Effector memory CD4-positive, alpha-beta T cell (primary cell): ENCODE measurements at places on chromosomes 1 and 21.

- no peak for DNase-seq
Measured at GRCh38 chr1:184291701-184292100, 95.1 kb upstream of the C1orf21 start.

- peak; percentile 16 for DNase-seq
Measured at GRCh38 chr1:68116643-68117235, 66.3 kb upstream of the DIRAS3 start.

GRCh38 chr1:41777695-41778094, 141.0 kb downstream of the HIVEP3 start:
- no peak for DNase-seq

DNA sequence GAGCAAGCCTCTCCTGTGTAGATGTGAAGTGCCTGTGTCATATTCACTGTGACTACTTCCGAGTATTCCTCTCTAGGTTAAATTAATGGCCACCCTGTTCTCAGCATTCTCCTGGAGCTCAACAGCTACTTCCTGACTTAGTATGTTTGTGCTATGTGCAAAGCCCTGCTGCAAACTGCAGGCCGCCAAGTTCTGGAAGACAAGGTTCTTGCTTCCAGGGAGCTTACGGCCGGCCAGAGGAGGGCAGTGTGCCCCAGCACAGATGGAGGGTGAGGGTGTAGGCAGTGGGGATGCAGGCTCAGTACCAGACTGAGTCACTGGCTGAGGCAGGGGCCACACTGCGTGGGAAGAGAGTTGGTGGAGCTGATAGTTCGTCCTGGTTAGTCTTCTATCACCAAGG, 43.2 kb downstream of the ELK4 start:
- no peak for DNase-seq

GRCh38 chr1:29259802-29260441, 23.6 kb downstream of the PTPRU start:
- DNase-seq = no peak

DNA sequence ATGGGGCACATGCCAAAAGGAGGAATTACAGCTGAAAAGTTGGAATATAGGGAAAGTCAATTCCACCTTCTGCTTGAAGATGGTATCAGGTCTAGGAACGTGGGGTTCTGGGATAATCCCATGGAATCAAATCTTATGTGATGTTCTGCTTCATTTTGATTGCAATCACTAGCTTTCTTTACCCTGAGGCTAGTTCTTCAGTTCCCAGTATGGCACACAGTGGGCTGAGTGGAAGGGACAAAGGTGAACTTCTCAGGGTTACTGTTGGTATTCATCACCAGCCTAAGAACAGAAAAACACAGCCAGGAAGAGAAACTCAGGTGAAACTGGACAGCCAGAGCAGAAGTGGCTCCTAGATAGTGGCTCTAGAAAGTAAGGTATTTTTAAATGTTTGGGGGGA, 117.8 kb downstream of the TNFSF18 start:
- DNase-seq = no peak

- no peak for DNase-seq
Measured at GRCh38 chr1:26112407-26112775, 767 bp downstream of the PDIK1L start.

GRCh38 chr1:48082271-48082962, 85.2 kb upstream of the TRABD2B start:
- DNase-seq = no peak

- no peak for DNase-seq
Measured at GRCh38 chr1:225607355-225607754, 45.6 kb downstream of the ENAH start.

- no peak for DNase-seq
Measured at GRCh38 chr1:248622570-248623001, 12.3 kb downstream of the OR2T11 start.

- DNase-seq = no peak
Measured at GRCh38 chr1:47563201-47563600, 125.4 kb downstream of the FOXD2 start.

GRCh38 chr1:111880881-111881837, 108.3 kb downstream of the KCND3 start:
- no peak for DNase-seq

DNA sequence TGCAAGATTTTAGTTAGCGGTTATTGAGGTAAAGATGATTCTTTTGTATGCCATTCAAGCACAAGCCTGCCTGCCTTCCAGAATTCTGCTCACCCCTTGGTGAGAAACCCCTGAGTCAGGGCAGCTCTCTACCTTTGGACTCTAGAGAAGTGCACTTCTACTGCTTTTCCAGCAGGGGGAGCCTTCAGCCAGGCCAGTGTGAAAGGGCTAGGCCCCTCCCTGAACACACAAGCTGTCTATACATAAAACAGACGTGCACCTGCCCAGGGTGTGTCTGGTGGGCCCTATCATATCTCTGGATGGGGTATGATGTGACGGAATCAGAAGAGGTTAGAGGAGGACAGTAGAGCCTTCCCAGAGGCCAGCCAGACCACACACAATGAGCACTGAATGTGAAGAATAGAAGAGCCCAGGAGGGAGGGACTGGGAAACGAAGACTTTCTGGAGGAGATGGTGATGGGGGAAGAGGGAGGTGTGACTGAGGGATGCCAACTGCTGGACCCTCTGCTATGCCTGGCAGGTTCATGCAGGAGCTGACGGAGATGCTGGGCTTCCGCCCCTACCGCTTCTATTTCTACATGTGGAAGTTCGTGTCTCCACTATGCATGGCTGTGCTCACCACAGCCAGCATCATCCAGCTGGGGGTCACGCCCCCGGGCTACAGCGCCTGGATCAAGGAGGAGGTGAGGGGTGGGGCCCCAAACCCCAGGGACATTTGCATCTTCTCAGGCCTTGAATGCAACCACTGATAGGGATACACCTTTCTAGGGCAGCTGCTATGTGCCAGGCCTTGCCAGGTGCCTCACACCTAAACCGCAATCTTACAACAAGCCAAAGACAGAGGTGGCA, 13.0 kb upstream of the KCNC4 start:
- DNase-seq = peak; percentile 37

DNA sequence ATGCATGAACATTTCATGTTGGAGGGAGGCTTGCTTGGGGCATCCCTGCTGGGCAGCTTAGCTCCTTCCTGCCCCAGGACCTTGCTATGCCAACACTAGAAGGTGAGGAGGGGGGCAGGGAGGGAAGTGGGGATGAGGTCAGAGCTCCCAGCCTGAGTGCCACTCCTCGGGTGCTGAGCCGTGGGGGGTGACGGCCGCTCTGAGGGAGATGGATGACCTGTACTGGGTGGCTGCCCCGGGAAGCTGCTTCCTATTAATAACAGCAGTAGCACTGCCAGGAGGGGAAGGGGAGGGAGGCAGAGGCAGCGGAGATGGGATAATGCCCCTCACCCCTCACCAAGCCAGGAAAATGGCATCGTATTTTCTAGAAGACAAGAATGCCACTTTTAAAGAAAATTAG, 60.6 kb downstream of the UBIAD1 start:
- no peak for DNase-seq

DNA sequence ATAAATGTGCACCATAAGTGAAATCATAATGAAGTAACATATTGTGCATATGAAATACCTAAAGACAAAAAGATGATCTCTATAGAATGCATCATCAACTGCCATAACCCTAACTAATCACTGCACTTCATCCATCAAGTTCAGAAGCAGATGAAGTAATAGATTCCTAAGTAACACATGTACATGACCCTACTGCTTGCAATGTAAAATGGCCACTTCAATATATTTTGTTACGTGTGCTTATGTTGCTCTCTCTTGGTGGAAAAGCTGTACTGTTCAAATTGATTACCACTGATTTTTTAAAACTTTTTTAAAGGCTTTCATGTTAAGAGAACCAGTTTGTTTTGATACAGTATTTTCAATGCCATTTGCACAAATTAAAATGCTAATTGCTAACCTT, 141.8 kb downstream of the TTLL7 start:
- no peak for DNase-seq

- DNase-seq = no peak
Measured at GRCh38 chr1:34262023-34262853, 85.5 kb downstream of the C1orf94 start.

- no peak for DNase-seq
Measured at GRCh38 chr21:42553435-42553834, 39.8 kb downstream of the SLC37A1 start.

DNA sequence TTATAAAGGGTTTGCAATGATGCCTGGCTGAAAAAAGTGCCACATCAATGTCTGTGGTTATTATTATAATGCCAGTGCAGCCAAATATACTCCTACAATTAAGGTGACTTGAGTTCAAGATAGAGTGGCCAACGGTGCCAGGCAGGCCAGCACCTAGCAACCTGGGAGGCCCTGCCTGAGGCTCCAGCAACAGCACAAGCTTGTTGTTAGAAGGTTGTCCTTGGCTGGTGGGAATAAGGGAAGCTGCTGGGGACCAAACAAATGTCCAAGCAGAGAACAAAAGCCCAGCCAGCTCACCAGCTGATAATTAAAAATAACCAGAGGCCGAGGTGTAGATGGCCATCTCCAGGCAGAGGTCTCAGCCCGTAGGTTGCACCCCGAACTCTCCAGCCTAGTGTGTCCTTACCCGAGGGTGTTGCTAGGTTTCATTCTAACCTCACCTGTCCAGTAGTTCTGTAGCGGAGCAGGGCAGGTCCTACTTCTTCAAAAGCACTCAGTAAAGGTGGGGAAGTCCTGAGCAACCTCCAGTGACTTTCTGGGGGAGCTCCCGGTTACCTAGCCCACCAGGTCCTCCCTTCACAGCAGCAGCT, 1.9 kb downstream of the TMPRSS2 start:
- DNase-seq = no peak

DNA sequence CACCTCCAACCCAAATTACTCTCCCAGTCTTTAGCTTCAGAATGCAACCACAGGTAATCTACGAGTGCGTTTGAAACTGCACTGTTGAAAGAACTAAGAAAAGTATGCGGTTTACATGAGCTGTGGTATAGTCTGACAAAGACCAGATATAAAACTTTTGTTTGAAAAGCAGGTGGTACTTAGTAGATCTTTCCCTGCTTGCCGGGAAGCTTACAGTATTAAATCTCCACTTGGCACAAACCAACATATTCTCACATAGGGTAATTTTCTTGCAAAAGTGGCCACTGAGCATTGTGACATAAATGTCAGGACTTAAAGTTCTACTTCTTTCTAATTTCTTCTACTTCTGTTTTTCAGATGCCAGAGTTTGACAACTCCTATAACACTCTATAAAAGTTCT, 8.4 kb downstream of the RGS2 start:
- no peak for DNase-seq
